ENCODE measurements at places on chromosomes 13 and 19.

GRCh38 chr13:85985797-85986196, 186.6 kb upstream of the SLITRK6 start:
- no peak for DNase-seq

GRCh38 chr13:100068133-100068931, 20.6 kb upstream of the PCCA start:
- no peak for DNase-seq

- DNase-seq = no peak
Observed at GRCh38 chr19:30447553-30447870, 75.3 kb downstream of the ZNF536 start.

DNA sequence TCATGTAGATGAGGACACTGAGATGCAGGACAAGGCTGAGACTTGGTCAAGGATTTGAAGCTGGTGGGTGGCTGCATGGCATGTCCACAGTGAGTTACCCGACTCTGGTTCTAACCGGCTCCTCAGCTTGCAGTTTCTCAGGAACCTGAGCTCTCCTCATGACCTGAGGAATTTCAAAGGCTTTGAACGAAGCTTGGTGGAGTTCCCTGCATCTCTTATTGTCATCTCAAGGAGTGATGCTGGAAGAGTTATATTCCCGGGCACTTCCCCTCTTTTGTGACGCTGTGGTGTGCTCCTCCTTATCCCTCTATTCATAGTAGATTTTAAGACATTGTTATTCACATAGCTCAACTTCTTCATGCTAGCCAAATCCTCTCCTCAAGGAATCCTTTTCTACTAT, 500.1 kb upstream of the HTR2A start:
- DNase-seq = no peak

- no peak for DNase-seq
Observed at GRCh38 chr13:21383090-21383489, 76.0 kb downstream of the ZDHHC20 start.

DNA sequence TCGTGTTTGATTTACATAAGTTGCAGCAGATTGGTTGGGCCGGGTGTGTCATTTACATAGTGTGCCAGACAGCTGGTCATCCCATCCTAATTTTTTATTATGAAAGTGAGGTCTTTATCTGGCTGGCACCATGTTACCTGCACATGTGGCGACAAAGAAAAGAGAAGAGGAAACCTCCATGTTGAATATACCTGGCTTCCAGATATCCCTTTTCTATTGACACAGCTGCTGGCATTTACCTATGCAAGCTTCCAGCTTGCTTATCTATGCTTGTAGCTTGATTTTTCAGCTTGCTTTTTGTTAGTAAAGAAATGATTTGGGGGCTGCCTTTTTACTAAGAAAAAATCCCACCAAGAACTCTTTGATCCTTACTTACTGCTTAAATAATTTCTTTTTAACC, 681.3 kb upstream of the SLITRK1 start:
- DNase-seq = no peak

DNA sequence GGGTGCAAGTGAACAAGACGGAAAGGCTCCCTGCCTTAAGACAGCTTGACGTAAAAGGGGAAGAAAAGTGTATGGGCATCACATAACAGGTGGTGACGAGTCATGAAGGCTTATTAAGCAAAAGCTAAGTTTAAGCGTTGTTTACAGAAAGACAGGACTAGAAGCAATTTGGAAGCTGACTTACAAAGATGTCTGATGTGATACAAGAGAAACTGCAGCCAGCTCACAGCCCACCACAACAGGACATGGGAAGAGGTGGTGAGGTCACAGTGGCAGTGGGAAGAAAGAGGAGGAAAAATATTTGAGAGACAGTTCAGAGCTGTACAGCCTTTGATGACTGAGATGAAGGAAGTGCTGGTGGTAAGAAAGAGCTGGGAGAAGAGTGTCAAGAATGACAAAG, 181.6 kb downstream of the KLF12 start:
- DNase-seq = no peak

DNA sequence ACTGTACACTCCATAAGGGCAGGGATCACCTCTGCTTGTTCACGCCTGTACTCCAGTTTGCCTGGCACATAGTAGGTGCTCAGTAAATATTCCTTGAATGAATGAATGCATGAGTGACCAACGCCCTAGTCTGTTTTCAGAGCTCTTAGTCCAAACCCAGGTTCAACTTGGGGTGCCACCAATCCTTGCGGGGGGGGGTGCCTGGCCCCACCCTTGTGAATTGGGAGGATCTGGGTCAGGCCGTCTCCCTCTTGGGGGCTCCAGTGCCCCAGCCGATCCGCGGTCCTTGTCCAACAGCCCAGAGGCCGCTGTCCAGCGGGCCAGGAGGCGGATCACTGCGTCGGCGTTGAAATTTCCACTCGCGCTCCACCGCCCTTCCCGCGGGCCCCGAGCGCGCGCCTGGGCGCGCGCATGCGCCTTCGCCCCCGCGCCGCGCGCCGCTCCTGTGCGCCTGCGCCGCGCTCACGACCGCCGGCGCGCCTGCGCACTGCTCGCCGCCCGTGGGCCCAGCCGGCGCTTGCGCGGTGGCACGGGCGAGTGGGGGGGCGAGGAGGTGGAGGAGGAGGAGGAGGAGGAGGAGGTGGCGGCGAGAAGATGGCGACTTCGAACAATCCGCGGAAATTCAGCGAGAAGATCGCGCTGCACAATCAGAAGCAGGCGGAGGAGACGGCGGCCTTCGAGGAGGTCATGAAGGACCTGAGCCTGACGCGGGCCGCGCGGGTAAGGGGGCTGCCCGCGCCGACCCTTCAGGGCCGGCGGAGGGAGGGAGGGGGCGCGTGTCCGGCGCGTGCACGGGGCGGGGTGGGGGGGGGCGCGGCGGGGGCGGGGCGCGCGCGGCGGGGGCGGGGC, at the start of gene CRTC1:
Gene CRTC1 (plus strand): TSS at position 572 of the 849 bp plus-strand sequence. CDS start 23 bp downstream, at position 595.
- DNase-seq = peak; percentile 88

DNA sequence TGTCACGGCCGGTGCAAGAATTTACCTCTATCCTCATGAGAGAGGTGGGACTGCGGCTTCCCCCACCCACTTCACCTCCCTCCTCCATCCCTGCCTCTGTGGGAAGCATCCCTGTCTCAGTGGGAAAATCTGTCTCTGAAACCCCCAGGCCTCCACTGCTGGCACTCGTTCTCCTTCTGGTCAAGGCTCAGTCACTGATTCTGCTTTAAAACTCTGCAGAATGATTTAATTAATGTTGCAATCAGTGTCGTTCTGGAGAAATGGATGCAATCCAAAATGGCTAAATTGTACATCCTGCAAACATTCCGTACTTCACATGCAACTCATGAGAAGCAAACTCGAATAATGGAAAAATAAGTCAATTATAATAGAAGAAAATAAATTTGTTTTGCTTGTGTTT, 5.6 kb downstream of the RASL11A start:
- DNase-seq = no peak

GRCh38 chr13:81597101-81597500, 1256.2 kb upstream of the SPRY2 start:
- DNase-seq = no peak

DNA sequence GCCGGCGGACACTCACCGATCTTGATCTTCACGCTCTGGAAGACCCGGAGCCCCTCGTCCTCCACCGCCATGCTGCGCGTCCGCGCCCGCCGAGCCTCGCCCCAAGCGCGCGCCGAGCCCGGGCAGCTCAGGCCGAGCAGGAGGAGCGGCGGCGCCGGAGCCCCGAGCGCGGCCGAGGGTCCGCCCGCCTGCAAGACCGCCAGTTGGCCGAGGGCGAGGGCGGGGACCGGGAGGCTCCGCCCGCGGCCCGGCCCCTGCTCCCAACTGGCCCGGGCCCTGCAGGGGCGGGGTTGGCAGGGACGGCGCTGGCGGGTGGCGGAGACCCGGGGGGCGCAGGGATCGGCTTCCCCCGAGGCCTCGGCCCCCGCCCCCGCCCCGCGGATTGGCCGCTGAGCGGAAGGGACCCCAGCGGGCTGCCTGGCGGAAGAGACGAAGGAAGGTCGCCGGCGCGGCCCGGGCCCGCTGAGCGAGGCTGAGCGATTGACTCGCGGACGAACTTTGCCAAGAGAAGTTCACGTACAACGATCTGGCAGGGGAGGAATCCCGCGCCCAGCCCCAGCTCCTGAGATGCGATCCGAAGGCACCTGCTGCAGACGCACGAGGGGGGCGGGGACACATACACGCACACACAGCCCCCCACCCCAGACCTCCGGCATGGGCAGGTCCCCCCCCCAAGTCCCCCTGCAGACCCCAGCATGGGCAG, at the start of gene RASA3:
Gene RASA3 (minus strand): TSS at position 205 of the 703 bp plus-strand sequence. CDS start 134 bp downstream, at position 71.
- DNase-seq = no peak

GRCh38 chr19:10104130-10104513, 1.6 kb upstream of the ANGPTL6 start:
- DNase-seq = no peak

DNA sequence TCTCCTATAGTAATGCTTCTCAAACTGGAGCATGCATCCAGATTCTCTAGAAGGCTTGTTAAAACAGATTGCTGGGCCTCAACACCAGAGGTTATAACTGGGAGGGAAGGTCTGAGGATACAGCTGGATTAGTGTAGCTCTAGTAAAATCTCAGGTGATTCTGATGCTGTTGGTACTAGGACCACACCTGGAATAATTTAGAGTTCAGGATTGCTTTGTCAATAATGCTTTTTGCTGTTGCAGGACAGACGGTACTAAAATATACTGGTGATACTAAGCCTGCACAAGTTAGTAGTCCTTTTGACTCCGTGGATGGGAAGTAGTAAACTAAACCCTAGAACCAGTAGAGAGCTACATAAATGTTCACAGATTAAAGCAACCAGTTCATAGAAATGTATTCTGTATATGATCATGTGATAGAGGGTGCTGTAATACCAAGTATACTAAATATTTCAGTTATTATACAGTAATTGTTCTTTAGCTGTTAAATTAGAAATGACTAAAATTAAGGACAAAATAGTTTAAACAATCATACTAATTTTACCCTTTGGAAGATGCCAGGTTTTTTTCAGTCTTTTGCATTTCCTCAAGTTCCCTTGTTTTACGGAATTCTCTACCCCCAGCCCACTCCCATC, 258.2 kb upstream of the STARD13 start:
- DNase-seq = no peak

GRCh38 chr19:46536391-46536790, 40.7 kb upstream of the PNMA8B start:
- no peak for DNase-seq

DNA sequence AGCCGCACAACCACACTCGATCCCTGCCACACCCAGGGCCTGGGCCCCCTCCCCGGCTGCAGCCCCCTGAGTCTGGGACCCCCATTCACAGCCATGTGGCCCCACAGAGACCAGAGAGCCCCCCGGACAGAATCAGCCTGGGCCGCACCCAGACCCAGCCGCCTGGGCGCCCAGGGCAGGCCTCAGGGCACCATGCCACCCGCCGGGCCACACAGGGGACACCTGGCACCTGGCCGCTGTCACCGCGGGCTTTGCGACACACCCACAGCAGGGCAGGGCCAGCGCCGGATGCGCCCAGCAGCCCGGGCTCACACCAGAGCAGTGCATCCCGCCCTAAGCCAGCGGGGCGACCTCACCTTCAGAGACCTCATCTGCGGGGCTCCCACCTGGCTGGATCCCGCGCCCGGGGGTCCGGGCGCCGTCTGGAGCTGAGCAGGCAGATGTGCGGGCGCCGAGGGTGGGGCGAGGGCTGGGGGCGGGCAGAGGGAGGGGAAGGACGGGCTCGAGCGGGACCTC, 443 bp downstream of the TBXA2R start:
- no peak for DNase-seq

DNA sequence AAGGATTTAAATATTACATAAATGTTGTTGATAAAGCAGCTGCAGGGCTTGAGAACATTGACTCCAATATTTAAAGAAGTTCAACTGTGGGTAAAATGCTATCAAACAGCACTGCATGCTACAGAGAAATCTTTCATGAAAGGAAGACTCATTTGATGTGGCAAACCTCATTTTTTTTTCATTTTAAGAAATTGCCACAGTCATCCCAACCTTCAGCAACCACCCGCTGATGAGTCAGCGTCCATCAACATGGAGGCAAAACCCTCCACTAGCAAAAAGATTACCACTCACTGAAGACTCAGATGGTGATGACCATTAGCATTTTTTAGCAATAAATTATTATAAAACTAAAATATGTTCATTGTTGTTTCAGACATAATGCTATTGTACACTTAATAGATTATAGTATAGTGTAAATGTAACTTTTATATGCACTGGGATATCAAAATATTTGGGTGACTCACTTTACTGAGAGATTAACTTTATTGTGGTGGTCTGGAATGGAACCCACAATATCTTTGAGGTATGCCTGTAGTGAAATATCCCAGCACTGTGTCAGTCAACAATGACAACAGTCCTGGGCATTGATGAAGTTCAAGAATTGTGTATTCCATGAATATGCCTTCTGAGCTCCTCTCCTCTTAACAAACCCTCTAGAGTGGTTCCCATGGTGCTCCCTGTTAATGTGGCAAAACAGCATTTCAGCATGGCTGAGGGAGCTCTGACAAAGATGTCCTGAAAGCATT, 52.4 kb upstream of the SOX21 start:
- no peak for DNase-seq

DNA sequence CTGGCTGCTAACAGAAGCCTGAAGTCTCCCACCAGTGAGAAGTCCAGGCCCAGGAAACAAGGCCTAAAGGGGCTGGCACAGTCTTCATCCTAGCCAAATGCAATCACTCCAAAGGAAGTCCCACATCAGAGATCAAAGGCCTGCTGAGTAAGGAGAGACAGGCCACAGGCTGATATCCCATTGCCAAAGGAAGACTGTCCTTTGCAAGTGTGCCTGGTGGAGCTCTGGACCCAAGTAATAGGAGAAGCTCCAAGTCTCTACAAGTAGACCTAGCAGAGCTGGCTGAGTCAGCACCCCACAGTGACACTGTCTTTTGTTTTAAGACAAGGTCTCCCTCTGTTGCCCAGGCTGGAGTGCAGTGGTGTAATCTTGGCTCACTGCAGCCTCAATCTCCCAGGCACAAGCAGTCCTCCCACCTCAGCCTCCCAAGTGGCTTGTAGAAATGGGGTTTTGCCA, 4.5 kb downstream of the DBP start:
- no peak for DNase-seq
